ENCODE measurements at places on chromosomes 3 and 15.

DNA sequence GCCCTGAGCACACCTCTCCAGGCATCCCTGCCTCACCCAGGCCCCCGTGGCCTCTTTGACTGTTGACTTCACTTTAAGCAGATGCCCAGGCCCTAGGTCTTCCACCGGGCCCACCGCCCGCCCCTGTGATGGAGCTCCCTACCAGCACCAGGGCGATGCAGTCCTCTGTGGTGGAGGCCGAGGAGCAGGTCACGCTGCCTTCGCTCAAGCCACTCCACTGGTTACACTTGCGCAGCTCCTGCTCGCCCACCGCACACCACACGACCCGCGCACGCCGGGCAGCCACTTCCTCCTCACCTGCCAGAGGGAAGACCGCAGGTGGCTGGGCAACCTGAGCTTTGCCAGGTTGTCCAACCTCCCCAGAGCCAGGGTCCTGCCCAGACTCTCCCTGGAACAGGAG lies 16.0 kb downstream of the LTF start:
- DNase-seq, result no peak

DNA sequence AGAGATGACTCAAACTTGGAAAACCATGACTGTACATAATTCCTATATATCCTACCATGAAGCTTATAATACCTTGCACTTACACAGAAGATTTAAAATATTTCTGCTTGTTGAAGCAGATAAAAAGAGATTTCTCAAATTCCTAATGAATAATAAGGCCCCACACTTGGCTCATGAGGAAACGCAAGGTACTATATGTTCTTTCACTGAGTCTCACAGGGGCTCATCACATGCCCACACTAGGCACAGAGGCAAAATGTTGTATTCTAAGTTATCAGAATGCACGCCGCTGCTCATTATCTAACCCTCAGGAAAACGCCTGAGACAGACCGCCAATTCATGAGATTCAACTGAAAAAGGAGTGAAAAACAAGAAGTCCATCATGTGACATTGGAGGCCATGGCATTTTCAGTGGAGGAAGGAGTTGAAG lies 5.6 kb downstream of the MYO1E start:
- DNase-seq, result no peak

DNA sequence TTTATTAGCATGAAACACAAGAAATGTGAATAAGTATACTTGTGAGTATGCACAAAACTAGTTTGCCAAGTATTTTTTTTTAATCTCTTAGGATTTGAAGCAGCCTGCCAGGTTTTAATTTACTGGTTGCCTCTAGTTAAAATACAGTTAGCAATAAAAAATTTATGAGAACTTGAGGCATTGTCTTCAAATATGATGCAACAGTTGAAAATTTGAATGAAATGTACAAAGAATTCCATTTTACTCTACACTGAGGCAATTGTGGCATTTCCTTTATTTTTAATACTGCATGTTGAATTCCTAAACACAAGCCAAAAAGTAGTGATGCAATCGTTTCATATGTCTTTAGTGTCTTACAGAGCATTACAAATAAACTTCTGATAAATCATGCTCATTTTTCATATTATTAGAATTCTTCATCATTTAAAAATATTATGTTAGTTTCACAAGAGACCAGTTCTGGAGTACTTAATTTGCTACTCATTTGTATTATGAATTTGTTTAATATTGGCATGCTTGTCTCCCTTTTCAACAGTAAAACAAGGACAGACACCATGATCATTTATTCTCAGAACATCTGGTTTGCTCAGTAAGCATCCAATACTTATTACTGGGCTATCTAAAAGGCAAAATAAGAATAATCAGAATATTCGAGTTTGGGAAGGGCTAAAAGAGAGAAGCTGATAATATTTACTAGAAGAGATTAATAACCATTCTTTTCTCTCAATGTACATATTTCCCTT lies 124.8 kb upstream of the PTX3 start:
- no peak for DNase-seq

GRCh38 chr3:74920721-74921350 lies 306.4 kb upstream of the CNTN3 start:
- DNase-seq, result no peak

GRCh38 chr3:177731644-177732268 lies 534.5 kb upstream of the TBL1XR1 start:
- no peak for DNase-seq

DNA sequence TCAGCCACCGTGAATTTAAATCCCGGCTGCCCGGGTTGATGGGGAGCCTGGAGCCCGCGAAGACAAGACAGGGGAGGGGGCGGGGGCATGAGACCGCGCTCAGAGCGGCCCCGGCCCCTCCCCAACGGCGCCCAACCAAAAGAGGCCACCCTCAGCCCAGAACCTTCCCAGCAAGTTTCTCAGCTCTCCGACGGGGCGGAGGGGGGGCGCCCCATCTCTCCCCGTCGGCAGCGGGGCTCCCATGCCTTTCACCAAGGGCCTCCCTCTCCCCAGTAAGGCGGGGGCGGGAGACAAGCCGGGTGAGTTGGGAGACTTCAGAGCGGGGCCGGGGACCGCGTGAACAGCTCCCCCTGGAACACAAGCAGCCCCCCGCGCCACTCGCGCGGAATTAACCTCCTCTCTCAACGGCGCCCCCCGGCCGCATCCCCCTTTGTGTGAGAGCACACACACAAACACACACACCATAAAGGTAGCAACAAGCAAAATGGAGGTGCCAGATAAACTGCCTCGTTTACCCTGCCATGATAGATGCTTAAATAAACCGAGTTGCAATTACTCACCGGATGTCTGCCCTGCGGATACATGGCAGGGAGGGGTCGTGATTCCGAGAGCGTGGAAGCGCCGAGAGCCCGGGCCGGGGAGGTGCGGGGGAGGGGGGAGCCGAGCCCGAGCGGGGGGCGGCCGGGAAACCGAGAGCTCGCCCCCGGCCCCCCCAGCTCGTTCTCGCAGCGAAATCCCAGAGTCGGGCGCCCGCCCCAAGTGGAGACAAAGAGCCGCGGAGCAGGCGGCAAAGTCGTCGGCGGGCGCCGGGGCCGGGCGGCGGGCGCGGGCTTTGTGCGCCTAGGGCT lies 1.3 kb downstream of the TLE3 start:
- peak; percentile 64 for DNase-seq

GRCh38 chr15:36617529-36618196 lies 38.2 kb downstream of the CDIN1 start:
- DNase-seq, result no peak

DNA sequence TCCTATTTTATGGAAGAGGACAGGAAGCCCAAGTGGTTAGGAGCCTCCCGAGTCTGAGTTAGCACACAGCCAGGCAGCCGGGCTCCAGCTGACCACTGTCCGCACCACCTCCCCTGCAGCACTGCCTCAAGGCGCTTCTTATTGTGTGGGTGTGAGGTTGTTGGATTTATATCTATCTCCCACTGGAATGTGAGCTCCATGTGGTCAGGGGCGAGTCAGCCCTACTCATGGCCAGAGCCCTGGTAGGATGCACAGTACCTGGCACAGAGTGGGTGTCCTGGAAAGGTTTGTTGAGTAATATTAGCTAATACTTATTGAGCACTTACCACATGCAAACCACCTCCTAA lies 9.7 kb upstream of the FBLN2 start:
- DNase-seq, result no peak

GRCh38 chr15:68295014-68295805 lies 17.7 kb downstream of the FEM1B start:
- DNase-seq, result no peak
